ENCODE measurements at places on chromosomes 7 and 10. TPM values are rescaled to one million over a fixed set of nuclear protein-coding genes. Genes with fewer than 3 reads are reported as not detected.

- H3K27ac ChIP-seq = peak overlapping the region; percentile 83
- H3K4me3 ChIP-seq = no peak overlapping the region
- peaks cover 93% of the 10 kb centered on the region for H3K4me1 ChIP-seq
- no peaks in the 10 kb centered on the region for H3K27me3 ChIP-seq
Measured at GRCh38 chr10:79246606-79247275, 100.5 kb upstream of the PPIF start.

- no peaks in the 10 kb centered on the region for H3K27me3 ChIP-seq
- no peak overlapping the region for H3K4me3 ChIP-seq
- no peaks in the 10 kb centered on the region for H3K36me3 ChIP-seq
- H3K4me1 ChIP-seq = no peaks in the 10 kb centered on the region
Measured at GRCh38 chr7:73715648-73716317, 3.7 kb downstream of the STX1A start.

PRLHR gene
- not detected for total RNA-seq

DNA sequence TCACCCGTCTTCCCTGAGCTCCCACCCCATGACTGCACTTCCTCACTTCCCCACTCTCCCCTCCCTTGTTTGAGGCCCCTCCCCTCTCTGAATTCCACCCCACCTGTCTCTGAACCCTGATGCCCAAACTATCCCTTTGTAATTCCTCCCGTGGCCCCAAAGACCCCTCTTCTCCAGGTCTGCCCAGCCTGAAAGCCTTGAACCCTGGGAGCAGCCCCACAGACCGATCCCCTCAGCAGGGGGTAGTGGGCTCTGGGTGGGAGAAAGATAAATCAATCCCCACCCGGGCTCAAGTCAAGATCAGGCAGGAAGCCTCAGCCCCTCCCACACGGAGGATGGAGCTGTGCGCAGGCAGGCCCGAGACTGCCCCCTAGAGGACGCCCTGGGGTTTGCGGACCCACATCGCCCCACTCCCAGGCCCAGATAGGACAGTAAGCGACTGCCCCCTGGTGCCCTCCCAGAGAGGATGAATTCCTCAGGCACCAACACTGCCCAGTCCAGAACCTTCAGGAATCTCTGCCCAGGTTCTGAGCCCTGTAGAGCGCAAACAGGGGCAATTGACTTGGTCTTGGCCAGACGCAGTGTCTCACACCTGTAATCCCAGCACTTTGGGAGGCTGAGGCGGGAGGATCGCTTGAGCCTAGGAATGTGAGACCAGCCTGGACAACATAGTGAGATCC lies 11.7 kb downstream of the HSPB1 start:
- H3K4me3 ChIP-seq = no peak overlapping the region
- peak; percentile 98 for DNase-seq
- H3K4me1 ChIP-seq = no peaks in the 10 kb centered on the region

DNA sequence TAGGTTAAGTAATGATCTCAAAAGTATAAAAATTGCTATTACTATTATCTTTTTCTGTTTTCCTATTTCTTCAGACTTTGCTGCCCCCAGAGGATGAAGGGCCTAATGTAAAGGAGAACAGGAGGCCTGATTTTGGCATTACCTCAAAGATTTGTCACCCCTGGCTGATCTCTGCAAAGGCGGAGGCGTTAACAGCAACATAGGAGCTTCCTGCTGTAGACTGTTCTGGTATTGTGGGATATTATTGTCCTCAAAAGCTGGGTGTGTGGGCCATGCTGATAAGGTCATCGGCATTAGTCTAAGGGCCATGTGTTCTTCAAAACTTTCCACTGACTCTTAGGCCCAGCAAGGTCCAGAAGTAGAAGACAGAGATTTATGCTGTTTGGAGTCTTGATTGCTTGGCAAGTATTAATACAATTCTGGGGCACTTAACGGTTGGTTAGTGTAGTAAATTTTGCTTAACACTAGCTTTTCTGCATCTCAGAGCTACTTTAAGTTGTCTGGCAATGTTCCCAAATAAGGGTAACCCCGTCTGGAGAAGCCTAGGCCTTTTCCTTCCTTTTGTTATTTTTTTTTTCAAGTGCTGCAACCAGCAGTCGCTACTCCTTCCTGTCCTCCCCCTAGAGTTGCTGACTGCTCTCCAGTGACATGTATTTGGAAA lies 14.0 kb upstream of the ENTPD1 start:
- no peaks in the 10 kb centered on the region for H3K36me3 ChIP-seq
- H3K4me1 ChIP-seq = peaks cover 9% of the 10 kb centered on the region
- H3K27me3 ChIP-seq = no peaks in the 10 kb centered on the region
- peak overlapping the region; percentile 52 for H3K27ac ChIP-seq

All from right atrium auricular region (tissue), 2 donors.